Tibial nerve (tissue), 4 donors: ENCODE measurements at places on chromosomes 4 and X. TPM values are rescaled to one million over a fixed set of nuclear protein-coding genes. Genes with fewer than 3 reads are reported as not detected.

Gene KLB
- 1.6 TPM for total RNA-seq

Gene PABPC5
- 4.3 TPM for total RNA-seq

Gene CDS1
- 0.59 TPM for total RNA-seq

- no peak for DNase-seq
Observed at GRCh38 chr4:76649086-76649485, 214.1 kb downstream of the SHROOM3 start.

- no peak for DNase-seq
Observed at GRCh38 chr4:123325241-123325681, 71.3 kb upstream of the SPRY1 start.

- no peak for DNase-seq
Observed at GRCh38 chr4:16745009-16745635, 153.3 kb downstream of the LDB2 start.

- no peak for DNase-seq
Observed at GRCh38 chr4:174753021-174753420, 76.0 kb downstream of the GLRA3 start.

GRCh38 chrX:123964156-123964834 lies 2.8 kb downstream of the STAG2 start:
- no peak for DNase-seq
